Fibroblast of villous mesenchyme (primary cell): ENCODE measurements at places on chromosomes 16 and 17. TPM values are rescaled to one million over a fixed set of nuclear protein-coding genes. Genes with fewer than 3 reads are reported as not detected.

SLC35G6 gene
- not detected in 2 replicates for total RNA-seq

FTSJ3 gene
- total RNA-seq = 50.6 and 72.5 TPM in 2 replicates

FNDC8 gene
- not detected in 2 replicates for total RNA-seq

SOST gene
- total RNA-seq = not detected in 2 replicates

SLC6A4 gene
- total RNA-seq = not detected in 2 replicates
